A549 treated with GW870086 at 1 μM for 4 hours (cell line): ENCODE measurements at places on chromosomes 6 and 20. TPM values are rescaled to one million over a fixed set of nuclear protein-coding genes. Genes with fewer than 3 reads are reported as not detected.

The SRSF12 gene
- 1.6 to 2.4 TPM (median 2.3 TPM) in 5 replicates for total RNA-seq

The MICB gene
- 6.2 to 8.4 TPM (median 7.1 TPM) in 5 replicates for total RNA-seq

The PAQR8 gene
- 0.85 to 1.2 TPM (median 1.1 TPM) in 5 replicates for total RNA-seq

The RNF39 gene
- total RNA-seq, result not detected in 5 replicates
